RWPE1 (cell line): ENCODE measurements at places on chromosomes 7 and 10.

DNA sequence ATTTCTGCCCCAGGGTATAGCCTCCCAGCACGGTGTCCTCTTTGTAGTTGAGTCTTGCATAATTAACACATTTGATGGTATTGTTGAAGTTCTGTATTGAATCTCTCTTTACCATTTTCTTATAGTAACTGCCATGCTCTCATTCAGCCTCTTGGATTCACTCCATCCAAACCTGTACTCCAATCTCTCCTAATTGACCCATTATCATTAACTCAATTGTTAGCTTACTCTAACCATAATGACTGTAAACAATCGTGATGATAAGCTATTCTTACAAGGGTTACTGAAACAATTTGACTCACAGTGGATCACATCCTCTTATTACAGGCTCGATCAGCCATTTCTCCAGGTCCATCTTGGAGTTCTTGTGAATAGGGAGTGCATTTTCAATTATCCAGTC lies 191.9 kb upstream of the AGK start:
- no peak for DNase-seq

DNA sequence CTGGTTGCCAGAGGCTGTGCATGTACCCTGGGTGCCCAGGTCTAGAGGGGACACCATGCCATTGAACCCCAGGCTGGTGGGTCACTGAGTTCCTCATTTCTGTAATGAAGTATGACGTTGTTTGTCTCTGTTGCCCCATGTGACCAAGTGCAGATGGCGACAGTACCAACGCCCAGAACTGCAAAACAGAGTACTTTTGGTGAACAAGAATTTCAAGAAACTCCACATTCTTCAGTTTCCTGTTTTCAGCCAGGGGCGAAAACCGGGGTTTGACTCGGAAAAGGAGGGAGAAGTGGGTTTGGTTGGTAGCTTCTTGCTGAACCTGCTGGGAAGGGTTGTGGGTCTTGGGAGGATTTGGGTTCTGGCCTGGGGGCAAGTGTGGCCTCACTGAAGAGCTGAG lies 18.2 kb downstream of the CYP17A1 start:
- DNase-seq, result no peak

DNA sequence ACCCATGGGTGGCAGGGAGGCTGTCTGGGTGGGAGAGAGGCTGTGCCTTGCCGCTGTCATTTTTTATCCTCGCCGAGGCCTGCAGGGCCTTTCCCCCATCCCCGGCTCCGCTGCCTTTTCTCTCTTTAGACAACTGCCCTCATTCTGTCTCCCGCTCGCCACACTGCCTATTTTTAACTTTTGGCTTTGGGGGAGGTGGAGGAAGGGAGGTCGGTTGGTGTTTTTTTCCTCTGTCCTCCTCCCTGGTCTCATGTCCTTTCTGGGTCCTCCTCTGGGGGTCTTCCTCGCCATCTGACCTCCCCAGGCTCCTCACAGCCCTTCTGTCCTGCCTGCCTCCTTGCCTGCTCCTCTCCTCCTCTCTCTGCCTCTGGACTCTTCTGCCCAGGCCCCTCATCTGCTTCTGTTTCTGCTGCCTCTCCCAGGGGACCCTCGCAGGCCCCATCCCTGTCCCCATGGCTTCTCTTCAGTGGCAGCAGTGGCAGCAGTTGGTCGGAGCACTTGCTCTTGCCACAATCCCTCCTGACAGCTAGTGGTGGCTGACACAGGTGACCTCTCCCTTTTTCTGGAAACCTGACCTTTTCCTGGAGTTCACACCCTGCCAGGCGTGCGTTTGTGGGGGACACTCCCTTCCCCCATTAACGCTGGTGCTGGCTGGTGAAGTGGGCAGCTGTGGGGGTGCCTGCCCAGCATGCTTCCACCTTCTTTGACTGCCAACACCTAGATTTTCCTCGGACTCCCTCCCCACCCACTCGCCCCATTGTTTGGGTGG lies 19.5 kb upstream of the PCBD1 start:
- no peak for DNase-seq

GRCh38 chr7:12369756-12370155 lies 33.9 kb downstream of the VWDE start:
- no peak for DNase-seq

DNA sequence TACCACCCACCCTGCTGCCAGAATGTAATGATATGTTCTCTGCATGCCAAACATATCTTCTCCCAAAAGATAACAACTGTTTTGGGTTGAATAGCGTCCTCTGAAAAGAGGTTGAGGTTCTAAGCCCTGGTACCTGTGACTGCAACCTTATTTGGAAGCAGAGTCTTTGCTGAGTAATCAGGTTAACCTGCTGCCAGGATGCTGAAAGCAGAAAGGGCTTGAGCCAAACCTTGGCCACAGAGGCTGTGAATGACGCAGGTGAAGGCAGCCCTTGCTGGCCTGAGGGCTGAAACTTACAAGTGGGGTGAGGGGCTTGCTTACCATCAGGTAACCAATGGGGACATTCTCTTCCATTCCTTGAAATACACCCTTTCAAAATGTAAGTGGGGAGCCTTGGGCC lies 151.8 kb upstream of the RHEB start:
- DNase-seq, result no peak

GRCh38 chr10:49621561-49621960 lies 7.7 kb downstream of the CHAT start:
- DNase-seq, result no peak

DNA sequence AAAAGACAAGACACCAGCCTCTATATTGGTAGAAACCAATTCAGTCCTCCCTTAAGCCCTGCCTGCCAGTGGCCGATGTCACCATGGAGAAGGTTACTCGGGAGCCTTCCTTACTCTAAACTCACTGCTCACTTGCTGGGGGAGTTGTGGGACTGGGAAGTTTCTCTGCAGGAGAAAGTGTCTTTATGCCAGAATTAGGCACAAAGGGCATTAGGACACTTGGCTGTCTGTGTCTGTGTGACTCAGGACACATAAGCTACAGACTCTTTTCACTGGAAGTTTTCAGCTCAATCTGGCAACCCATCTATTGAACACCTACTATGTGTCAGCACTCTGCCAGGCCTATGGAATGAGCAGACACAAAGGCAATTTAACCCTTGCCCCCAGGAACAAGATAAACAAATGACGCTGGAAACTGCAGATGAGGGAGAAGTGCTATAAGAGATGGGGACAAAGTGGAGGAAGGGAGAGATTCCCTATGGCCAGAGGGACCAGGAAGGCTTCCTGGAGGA lies 49.5 kb upstream of the CACUL1 start:
- no peak for DNase-seq

DNA sequence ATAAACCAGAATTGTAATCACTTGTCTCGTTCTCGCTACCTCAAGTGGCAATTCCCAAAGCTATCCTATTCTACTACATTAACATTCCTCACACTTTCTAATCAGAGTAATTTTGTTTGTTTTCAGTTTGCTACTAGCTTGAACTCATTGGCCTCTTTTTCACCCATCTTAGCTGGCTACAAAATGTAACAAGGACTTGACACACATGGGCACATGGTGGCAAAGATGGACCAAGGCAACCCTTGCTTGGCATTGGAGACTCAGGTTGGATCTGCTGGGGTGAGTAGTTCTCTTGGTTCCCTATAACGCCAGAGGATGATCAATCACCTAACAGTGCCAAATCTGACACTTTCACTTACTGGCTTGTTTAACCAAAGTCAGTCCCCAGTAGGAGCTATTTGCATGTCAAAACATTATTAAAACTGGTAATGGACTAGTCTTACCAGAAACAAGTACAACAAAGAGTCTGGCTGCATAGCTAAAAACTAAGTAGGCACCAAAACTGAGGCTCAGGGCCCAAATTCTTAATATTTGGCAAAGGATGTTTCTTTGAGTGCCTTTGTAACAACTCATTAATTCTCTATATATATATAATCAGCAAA lies 1.9 kb downstream of the USP6NL start:
- DNase-seq, result no peak

DNA sequence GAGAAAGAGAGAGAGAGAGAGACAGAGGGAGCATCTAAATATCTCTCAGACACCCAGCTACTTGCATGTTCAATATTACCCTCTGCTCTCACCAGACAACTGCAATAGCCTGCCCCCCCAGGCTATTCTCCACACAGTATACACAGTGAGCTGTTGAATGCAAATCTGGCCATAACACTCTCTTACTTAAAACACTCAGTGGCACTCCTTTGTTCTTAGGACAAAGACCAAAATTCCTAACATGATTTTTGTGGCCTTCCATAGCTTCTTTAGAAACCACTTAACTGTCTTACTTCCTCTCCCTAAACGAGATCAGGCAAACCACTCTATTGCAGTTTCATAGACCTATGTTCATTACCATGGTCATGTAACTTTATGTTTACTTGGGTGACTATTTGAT lies 903.6 kb upstream of the AUTS2 start:
- DNase-seq, result no peak

DNA sequence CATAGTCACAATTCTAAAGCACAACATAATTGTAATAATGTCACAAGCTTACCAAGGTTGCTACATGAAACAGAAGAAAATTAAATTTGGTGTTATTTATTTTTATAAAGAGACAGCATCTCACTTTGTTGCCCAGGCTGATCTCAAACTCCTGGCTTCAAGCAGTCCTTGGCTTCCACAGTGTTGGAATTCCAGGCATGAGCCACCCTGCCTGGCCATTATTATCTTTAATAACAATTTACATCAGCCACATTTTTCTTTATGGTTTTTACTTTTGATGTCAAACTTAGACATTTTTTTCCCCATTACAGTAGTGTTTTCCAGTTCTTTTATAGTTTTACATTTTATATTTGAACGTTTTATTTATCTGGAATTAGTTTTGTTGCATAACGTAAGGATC lies 46.7 kb downstream of the BMPR1A start:
- DNase-seq, result no peak

GRCh38 chr7:20834656-20835055 lies 48.0 kb upstream of the SP8 start:
- DNase-seq, result peak; percentile 11

GRCh38 chr7:119320316-119320715 lies 952.7 kb upstream of the KCND2 start:
- no peak for DNase-seq

- no peak for DNase-seq
These were observed 115.7 kb downstream of the CCDC71L start for GRCh38 chr7:106545275-106545674.

GRCh38 chr7:112882511-112882910 lies 92.3 kb upstream of the TMEM168 start:
- no peak for DNase-seq

GRCh38 chr7:151491859-151492258 lies 27.8 kb downstream of the RHEB start:
- peak; percentile 78 for DNase-seq

GRCh38 chr10:73456187-73456890 lies 23.0 kb upstream of the MSS51 start:
- DNase-seq, result no peak

- no peak for DNase-seq
These were observed 140.0 kb downstream of the MBL2 start for GRCh38 chr10:52632591-52632990.

GRCh38 chr10:113480851-113481502 lies 71.9 kb upstream of the HABP2 start:
- DNase-seq, result peak; percentile 29

GRCh38 chr10:4353964-4354363 lies 472.0 kb upstream of the AKR1E2 start:
- peak; percentile 55 for DNase-seq

DNA sequence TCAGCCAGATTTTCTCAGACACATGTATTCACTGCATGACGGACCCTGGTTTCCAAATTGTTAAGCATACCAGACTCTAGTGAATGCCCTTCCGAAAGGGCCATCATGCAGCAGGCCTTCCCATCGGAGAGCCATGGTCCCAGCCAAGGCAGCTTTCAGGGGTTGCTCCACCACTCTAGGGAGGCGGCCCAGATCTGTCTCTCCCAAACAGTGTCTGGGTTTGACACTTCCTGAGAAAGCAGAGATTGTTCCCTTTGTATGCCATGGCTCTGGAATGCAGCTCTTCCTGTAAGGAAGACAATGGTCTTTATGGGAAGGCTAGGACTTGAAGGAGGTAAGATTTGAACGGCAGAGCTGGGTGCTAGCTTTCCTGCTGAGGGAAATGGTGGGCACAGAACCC lies 178.8 kb upstream of the BMPER start:
- DNase-seq, result no peak

DNA sequence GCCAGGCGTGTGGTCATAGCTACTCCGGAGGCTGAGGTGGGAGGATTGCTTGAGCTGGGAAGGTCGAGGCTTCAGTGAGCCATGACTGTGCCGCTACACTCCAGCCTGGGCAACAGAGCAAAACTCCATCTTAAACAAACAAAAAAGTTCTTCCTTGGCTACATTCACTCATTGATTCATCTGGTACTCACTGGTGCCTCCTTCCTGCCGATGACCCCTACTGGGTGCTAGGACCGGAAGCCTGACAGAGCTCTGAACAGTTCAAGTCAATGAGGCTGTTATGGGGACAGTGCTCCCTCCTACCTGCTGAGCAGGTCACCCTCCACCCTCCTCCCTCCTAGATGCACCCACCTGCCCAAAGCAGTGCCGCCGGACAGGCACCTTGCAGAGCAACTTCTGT lies 4.9 kb downstream of the PCOLCE start:
- DNase-seq, result no peak

DNA sequence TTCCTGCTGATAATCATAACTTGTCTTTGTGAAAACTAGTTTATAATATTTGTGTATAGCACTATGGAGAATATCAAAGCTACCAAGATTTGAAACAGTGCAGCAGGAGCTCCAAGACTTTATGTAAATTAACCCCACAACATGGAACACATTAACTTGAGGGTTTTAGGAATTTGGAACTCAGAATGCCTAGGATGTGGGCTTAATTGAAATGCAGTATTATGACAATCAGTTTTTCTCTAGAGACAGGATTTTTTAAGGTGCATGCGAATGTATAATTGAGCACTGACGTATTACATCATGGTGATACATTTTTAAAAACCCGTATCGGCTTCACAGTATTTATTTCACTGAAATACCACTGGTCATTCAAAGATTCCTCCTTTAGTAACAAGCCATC lies 313.1 kb upstream of the DGKB start:
- no peak for DNase-seq

DNA sequence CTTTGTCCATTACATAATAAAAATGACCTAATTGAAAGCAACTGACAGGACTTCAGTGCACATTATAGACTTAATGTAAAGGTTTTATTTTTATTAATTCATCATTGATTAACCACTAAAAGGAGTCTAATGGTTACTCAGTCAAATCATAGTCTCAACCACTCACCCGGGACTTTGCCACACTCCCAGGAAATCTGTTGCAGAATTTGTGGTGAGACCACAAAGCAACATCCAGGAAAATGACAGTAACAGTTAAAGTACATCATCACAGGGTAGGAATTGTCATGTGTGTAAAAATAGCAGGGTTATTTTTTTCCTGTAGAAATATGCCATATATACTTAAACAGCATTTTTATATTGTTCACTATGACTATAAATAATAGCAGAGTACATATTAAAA lies 6.3 kb upstream of the HGF start:
- no peak for DNase-seq

GRCh38 chr10:43249151-43249961 lies 17.5 kb downstream of the RASGEF1A start:
- DNase-seq, result no peak
